ENCODE measurements at places on chromosomes 13 and 19.

GRCh38 chr19:30567536-30568232, 195.5 kb downstream of the ZNF536 start:
- DNase-seq, result no peak

- peak; percentile 16 for DNase-seq
Observed at GRCh38 chr13:104318121-104318520, 1251.9 kb upstream of the SLC10A2 start.

- no peak for DNase-seq
Observed at GRCh38 chr19:23788411-23788810, 29.7 kb upstream of the ZNF681 start.

DNA sequence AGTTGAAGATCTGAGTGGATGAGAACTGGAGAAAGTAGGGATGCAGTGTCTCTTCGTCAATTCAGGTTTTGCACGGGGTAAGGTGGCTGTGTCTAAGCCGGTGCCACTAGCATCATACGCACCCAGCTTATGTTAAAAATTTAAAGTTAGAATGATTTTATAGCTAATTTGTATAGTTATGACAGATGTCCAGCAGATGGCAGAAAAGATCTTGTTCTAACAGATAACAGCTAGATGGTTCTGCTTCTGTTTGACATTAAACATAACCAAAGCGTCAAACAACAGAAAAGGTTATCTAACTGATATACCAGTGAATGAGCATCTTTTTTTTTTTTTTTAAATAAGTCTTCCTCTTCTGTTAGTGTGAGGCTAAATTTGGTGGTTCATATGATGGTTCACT, 18.8 kb upstream of the EDDM13 start:
- peak; percentile 59 for DNase-seq

GRCh38 chr19:34336781-34337271, 28.2 kb upstream of the GPI start:
- DNase-seq, result no peak

GRCh38 chr13:93227878-93228642, 1.5 kb downstream of the GPC6 start:
- DNase-seq, result no peak

- DNase-seq, result peak; percentile 57
Observed at GRCh38 chr13:24671386-24672113, 8.7 kb upstream of the ATP12A start.

- no peak for DNase-seq
Observed at GRCh38 chr13:39586151-39586550, 16.8 kb downstream of the LHFPL6 start.

DNA sequence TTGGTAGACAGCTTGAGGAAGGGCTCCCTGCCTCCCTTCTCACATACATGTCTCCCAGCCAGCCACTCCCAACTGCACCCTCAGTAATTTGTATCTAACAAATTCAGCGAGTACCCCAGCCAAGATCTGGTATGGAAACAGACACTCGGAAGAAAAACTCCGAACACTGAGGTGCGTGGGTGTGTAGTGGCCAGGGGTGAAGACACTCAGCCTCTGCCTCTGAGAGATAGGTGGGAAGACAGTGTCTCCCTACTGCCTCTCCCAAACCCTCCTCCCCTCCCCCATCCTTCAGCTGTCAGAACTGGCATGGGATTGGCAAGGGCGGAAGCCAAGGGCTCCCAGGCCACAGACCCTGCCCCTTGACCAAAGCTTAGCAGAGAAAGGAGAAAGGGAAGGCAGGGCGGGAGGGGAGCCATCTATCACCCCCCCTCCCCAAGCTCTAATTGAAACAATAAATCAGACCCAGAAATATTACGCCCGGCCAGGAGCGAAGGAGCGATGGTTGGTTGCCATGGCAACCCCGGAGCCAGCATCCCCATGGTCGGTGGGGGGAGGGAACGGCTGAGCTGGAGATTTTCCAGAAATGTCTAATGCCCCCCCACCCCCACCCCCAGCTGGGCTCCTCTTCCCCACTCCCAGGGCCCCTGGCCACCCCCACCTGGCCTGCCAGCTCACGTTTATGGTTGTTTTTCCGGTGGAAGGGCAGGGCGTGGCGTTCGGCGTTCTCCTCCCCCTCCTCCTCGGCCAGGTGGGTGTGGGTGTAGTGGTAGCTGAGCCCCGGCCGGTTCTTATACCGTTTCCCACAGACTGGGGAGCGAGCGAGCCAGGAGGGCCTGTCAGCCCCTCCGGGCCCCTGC, 7.0 kb downstream of the DPF1 start:
- DNase-seq, result no peak

DNA sequence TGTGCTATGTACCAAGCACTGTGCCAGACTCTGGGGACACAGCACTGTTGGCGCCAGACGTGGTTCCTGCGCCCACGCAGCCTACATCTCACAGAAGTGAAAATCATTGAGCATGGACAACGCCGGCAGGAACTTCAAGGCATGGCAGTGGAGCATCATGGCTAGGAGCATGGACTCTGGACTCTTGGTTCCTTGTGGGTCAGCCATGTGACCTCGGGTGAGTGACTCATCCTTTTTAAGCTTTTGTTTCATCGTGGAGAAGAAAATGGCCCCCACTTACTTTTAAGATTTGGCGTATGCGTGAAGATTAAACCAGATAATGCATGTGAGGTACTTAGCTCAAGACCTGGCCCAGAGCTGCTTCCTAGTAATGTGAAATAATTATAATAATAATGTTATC, 988.5 kb downstream of the UQCRFS1 start:
- no peak for DNase-seq

- no peak for DNase-seq
Observed at GRCh38 chr13:106835477-106835876, 267.5 kb upstream of the ARGLU1 start.

DNA sequence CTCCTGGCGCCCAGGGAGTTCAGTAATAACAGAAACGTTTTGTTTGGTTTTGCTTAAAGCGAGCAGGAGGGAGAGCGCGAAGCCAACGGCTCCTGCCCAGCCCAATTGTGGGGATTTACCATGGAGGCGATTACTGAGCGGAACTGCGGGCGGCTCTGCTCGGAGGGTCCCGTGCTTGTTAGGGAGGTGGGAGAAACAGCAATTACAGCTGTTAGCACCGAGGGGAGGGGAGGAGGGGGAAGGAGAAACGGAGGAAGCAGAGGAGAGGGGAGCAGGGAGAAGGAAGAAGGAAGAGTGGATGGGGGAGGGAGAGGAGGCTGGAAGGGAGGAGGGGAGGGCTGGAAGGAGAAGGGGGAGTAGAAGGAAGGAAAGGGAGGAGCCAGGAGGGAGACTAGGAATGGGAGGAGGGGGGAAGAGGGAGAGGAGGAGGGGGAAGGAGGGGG, 7.7 kb upstream of the ONECUT3 start:
- DNase-seq, result no peak

GRCh38 chr13:50797091-50797490, 46.4 kb downstream of the DLEU7 start:
- DNase-seq, result no peak

DNA sequence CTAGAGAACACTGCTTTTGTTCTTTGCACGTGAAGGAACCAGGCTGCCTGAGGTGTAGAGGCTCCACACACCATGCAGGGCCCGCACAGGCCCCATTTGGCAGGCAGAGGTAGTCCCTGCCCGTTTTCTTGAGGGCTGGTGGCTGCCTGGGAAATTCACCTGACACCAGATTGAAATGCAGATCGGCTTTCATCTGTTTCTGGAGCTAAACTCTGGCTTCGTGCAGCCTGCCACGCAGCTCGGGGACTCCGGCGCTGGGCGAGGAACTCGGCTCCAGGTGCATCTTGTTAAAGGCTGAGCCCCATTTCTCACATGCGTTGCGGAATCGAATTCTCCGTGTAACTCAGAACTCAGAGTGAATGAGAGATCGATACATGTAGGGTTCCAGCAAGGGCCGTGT, 37.7 kb downstream of the ATP11A start:
- no peak for DNase-seq

- DNase-seq, result peak; percentile 38
Observed at GRCh38 chr19:41531438-41532311, 44.3 kb upstream of the CEACAM21 start.

DNA sequence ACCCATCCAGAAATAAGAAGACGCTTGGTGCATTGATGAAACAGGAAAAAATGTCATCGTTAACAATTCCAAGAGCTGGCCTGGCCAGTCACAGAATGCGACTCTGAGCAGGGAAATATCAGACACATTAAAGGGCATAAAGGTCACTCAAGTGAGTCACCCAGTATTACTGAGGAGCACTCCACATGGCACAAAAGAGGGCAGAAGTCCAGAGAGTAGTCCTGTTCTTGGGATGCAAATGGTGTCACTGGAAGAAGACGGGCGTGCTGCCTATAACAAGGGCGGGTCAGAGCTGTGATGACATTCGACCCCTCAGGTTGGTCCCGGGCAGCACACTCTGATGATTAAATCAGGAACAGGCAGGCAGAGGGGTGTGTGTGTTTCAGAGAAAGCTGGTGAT, 720.3 kb downstream of the UQCRFS1 start:
- no peak for DNase-seq

GRCh38 chr19:55097864-55098715, 19.3 kb downstream of the PPP1R12C start:
- DNase-seq, result no peak

DNA sequence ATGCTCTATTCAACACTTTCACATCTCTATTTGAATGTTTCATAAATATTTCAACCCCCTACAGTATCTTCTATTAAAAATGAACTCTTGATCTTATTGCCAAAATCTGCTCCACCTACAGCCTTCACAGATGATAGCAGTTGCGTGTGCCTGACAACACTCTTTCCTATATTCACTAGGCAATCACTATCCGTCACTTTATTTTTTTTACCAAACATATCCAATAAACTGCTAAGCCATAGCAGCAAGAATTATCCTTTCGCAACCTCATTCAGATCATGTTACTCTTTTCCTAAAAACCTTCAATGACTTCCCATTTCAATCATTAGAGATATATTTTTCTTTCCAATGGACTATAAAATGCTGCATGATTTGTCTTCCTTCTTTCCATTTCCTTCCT, 629.8 kb upstream of the PCDH9 start:
- DNase-seq, result no peak

DNA sequence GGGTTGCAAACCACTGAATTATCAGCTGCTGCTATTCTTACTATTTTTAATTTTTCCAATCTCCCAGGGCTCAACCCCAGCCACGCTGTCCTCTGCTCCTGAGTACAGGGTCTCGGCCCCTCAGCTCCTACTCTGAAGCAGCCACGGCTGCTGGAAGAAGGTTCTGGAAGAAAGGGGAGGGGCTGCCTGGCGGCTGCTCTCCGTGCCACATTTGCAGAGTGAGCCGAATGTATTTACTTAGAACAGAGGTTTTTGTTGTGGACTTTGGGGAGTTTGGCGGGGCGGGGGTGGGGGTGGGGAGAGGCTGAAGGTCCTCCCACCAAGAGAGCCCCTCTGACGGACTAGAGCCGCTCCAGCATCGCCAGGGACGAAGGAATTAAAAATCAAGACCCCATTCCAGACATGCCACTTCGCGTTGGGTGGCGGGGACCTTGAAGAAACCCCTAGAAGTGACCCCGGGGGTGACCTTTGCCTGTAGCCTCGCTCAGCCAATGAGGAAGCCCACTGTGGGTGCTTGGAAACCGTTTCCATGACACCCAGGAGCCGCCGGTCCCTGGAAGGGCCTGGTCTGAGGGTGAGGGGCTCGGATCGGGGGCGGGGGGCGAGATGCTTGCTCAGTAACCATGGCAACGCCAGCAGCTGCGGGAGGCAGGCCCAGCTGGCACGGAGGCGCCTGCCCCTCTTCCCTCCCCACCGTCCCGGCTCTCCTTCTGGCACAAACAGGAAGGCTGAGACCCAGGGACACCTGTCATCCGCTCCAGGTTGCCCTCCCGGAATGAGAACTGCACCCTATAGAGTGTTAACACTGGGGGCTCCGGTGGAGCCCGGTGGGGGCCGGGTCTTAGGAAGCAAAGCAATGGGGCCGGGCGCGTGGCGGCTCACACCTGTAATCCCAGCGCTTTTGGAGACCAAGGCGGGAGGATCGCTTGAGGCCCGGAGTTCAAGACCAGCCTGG, 54.2 kb upstream of the PTPRS start:
- no peak for DNase-seq

DNA sequence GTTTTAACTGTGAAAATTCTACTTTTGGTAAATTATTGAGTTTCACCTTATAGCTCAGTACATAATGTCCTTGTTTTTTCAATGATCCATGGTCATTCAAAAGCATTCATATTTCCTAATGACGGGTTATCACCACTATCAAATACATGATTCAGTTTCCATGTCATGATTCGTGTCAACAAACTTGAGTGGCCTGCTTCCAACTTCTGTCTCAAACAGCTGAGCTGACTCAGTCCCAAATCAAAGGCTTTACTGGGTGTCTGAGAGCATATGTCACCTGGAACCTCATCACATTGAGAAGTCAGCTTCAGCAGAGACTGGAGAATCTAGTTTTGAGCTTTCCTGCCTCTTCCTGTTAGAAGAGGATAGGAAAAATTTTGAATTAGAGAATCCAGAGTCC, 40.3 kb upstream of the SGCG start:
- DNase-seq, result no peak

GRCh38 chr13:46845146-46845545, 48.2 kb upstream of the ESD start:
- no peak for DNase-seq

DNA sequence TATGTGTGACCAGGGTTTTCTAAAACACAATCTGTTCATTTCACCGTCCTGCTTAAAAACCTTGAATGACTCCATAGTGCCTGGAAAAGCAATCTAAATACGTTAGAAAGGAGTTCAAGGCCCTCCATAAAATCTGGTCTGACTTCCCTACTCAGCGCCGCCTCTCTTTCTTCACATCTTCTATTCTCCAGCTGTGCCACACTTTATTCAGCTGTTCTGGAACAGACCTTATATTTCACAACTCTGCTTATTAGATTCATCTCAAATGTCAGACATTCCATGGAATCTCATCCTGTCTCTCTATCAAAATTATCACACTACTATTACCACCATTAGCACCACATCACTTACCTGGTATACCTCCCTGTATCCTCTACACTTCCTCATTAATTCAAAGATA, 19.8 kb upstream of the SPART start:
- DNase-seq, result no peak

GRCh38 chr19:45496349-45496953, 396 bp downstream of the RTN2 start:
- no peak for DNase-seq

- peak; percentile 21 for DNase-seq
Observed at GRCh38 chr19:51094696-51095279, 12.1 kb upstream of the KLK14 start.

- DNase-seq, result no peak
Observed at GRCh38 chr19:5774921-5775320, 9.6 kb downstream of the PRR22 start.

DNA sequence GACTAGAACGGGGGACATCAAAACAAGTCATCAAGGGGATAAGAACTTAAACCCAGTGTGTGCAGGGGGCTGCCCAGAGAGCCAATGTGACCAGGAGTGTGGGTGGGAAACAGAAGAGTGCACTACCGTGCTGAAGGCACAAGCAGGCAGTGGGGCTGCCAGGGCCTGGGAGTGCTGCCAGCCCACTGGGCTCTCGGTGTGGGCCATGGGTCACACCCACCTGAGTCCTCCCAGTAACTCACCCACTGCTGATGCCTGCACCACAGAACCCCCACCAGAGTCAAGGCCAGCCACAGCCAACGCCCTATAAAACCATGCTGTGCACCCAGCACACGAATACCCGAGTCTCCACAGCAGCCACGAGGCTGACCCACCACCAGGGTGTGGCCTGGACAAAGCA, 8.5 kb downstream of the MED26 start:
- no peak for DNase-seq

- DNase-seq, result no peak
Observed at GRCh38 chr19:17479325-17479791, 9.0 kb downstream of the SLC27A1 start.
